ENCODE measurements at places on chromosomes 4 and X.

- DNase-seq, result no peak
These were observed 323.4 kb downstream of the PCDH7 start for GRCh38 chr4:31043382-31044062.

DNA sequence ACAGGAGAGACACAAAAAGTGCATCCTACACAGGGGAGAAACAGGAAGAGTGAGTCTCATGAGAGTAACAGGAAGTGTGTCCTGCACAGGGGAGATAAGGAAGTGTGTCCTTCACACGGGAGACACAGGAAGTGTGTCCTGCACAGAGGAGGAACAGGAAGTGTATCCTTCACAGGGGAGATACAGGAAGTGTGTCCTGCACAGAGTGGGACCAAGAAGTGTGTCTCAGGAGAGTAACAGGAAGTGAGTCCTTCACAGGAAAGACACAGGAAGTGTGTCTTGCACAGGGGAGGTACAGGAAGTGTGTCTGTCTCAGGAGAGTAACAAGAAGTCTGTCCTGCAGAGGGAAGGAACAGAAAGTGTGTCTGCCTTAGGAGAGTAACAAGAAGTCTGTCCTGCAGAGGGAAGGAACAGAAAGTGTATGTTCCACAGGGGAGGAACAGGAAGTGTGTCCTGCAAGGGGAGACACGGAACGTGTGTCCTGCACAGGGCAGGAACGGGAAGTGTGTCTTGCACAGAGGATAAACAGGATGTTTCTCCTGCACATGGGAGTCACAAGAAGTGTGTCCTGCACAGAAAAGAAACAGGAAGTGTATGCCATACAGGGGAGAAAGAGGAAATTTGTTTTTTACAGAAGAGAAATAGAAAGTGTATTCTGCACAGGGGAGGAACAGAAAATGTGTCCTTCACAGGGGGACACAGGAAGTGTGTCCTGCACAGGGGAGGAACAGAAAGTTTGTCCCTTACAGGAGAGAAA is 102.0 kb downstream of the ARSF start:
- DNase-seq, result peak; percentile 80

- no peak for DNase-seq
These were observed 1296.1 kb upstream of the PABPC4L start for GRCh38 chr4:135497563-135498152.

DNA sequence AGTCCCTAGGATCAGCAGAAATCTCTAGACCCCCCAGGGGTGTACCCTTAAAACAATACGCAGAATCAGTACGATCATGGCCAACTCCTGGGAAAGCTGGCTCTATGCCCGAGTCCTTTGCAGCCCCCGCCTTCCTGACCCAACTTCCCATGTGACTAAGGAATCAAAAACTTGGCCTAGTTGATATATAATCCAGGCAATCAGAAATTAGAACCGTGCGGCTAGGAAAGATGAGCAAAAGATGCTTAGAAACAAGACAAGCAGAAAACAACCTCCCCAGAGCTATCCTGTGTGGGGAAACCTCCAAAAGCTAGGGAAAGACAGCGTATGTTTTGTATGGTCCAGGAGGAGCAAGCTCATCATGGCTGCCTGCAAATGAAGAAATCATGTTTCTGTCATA is 110.0 kb downstream of the PPARGC1A start:
- DNase-seq, result no peak

- DNase-seq, result no peak
These were observed 102.3 kb downstream of the PSAPL1 start for GRCh38 chr4:7332216-7333023.
